Iris pigment epithelial cell (primary cell): ENCODE measurements at places on chromosomes 5 and 9.

DNA sequence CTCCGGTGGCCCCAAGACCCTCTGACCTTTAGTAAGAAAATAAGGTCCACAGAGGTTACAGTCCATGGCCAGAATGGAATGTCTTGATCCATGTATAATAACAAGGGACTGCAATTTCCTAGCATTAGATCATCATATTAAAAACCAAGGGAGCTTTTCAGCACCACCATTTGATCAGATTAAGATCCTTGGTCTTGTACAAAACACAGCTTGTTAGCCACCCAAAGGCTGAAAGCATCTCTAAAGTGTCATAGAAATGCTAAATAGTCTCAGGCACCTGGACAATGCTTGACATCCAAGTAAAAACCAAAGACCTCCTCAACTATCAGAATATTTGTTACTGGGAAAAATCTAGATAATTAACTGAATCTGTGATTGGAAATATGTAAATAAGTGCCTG lies 50.3 kb upstream of the VPS13A start:
- no peak for DNase-seq

- DNase-seq, result no peak
Measured at GRCh38 chr9:129356871-129357772, 179.1 kb upstream of the IER5L start.

- no peak for DNase-seq
Measured at GRCh38 chr5:62413711-62414110, 1.1 kb downstream of the IPO11 start.

DNA sequence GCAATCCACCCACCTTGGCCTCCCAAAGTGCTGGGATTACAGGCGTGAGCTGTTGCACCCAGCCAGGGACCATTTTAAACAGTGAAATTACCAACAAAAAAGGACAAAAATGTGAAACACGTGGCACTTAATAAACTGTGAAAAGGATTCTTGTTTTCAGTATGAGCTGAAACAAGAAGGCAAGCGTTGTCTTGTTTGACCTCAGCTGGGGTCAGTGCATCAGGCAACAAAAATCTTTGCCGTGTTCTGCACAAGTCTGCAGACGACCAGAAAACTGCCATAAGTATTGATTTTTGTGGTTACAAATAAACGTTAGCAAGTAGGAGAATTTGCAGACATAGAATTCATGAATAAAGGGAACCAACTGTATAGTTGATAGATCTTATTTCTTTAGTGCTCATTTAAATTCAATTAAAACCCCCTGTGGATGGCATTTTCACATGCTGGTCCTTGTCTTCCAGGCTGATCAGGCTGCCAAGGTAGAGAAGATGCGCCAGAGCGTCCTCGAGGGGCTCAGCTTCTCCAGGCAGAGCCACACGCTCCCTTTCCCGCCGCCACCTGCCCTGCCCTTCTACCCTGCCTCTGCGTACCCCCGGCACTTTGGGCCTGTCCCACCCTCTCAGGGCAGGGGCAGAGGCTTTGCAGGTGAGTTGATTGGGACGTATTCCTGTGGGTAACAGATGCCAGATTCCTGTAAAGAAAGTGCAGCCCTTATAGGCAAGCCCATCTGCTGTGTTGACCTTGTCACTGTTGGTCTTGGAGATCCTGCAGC lies 18.8 kb upstream of the PHF2 start:
- DNase-seq, result no peak

- DNase-seq, result peak; percentile 54
Measured at GRCh38 chr5:34667705-34668104, 11.6 kb downstream of the RAI14 start.

DNA sequence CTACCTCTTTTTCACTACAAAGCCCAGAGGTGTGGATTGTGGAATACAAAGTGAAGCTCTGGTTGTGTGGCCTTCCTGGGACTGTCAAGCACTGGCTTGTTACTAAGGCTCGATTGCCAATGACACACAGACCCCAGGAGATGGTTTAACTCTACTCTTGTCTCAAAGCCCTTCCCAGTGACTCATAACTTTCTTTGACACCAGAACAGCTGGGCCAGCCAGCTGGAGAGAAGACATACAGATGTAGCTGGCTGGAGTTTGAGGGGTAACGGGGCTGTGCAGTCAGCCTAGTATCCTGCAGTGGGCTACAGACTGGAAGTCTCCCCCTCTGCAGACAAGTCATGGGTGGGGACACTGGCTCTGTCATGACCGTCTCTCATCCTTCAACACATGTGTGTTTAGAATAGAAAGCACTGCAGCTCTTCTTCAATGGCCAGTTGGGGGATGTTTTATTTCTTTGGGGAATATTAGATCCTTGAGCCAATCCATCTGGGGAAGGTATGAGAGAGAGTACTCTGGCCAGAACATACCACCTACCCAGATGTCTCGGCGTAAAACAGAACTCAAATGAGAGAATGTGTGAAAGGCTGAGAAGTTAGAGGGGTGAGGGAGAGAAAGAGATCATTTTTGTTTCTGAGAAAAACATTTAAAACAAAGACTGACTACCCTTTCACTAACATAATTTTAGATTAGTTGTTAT lies 53.3 kb downstream of the SEMA6A start:
- no peak for DNase-seq

DNA sequence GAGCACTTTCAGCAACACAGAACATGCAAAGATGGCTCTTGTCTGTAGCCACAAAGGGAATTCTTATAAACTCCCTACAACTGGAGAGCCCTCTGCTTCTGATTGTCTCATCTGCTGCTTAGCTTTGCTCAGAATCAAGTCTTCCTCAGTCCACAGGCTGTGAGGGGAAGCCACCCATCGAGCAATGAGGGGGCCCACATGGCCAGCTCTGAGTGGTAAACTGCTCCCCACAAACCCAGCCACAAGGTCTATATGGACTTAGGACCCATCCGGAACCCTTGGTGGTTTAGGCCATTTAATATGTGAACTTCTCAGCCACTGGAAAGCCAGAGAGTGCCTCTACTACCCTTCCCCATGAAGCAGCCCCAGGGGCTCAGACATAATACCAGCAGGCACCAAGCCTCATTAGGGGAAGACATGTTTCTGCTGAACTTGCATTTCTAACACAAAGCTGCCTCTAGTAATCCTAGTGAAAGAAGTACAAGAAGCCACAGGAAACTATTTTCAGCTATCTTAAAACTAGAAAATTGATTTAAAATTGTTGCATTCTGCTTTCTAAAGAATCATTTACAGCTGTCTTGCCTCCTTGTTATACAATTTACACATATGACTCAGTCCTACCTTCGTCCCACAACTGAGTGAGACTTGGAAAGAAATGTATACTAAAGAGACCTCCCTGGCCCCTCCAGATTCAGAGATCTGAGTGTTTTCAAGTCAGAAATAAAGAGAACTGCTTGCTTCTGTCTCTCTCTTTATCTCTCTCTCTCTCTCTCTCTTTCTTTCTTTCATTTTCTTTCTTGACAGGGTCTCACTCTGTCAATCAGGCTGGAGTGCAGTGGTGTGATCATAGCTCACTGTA lies 90.2 kb downstream of the ESM1 start:
- no peak for DNase-seq

DNA sequence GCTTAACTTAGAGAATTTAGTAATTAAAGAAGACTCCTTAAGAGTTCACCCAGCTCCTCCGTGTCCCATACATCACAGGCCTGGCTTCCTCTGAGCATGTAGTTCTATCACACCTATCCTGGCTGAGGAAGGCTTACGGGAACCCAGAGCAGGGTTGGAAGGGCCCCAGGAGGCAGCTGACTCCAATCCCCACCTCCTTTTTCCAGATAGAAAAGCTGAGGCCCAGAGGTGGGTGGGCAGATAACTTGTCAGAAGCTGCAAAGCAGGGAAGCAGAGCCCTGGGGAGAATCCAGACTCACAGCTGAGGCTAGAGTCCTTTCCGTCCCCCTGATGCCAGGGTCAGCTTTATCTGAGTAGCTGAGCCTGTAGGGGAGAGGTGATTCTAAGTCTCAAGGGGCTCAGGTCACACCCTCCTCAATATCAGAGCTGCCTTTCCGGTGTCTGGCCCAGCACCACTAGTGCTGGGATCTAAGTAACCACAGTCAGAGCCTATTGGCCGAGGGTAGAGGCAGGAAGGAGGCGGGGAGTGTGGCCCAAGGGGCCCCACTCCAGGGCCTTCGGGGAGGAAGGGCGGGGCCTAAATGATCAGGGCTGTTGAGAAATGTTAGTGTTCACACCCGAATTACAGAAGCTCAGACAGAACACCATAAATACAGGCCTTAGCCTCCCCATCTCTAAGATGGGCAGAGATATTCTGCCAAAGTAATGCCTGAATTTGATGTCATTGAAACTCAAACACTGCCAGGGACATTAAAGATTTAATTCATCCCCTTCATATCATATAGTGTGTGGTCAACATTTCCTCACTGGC lies 9.9 kb downstream of the CCDC69 start:
- peak; percentile 82 for DNase-seq

DNA sequence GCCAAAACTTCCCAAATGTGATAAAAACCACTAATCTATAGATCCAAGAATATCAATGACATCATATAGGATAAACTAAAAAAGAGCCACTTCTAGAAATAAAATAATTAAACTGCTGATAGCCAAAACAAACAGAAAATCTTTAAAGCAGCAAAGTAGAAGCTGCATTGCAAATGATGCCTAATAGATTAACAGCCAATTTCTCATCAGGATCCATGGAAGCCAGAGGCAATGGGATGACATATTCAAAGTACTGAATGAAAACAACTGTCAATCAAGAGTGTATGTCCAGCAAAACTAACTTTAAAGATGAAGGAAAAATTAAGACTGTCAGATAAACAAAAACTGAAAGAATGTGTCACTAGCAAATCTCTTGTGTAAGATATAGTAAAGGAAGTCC lies 224.8 kb downstream of the PSAT1 start:
- no peak for DNase-seq

DNA sequence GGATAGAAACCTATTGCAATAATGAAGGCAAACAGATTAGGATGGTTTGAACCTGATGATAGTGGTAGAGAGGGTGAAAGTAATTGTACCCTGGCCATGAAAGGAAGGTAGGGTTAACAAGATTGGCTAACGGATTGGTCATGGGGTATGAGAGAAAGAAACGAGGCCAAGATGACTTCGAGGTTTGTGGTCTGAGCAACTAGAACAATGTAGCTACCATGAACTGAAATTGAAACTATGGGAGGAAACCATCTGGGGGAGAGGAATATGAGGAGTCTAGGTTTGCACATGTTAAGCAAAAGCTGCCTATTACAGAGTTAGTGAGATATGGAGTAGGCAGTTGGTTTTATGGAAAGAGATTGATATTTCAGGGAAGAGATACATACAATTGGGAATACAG lies 406.0 kb downstream of the PRELID2 start:
- DNase-seq, result peak; percentile 14

DNA sequence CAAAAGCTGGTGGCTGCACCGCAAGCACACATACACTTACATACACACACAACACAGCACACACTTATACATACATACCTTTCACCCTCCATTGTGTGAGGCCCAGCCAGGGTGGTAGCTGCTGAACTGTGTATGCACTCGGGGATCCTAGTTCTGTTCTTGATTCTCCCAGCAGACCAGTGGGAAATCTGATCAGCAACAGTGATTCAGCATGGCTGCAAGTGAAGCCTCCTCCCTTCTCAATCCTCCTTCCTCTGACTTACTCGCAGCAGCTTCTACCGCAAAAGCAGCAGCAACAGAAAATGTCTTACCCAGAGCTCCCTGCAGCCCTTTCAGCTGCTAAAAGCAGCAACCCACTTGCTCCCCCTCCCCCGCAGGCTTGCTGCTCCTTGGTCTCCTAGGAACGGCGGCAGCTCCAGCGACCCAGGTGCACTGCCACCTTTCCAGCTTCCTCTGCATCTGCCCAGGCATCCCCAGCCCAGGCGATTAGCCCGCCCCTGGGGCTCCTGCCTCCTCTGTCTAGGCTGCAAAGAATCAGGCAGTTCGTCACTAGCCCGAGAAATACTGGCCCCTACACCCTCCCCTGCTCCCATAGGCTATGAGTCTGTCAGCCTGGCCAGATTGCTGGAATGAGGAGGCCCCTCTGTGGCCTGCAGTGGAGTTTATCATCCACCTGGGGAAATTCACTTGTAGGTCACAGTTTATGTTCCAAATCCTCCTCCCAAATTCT lies at the start of gene KLHL3:
TSS of gene KLHL3 (minus strand) at position 535 of the 730 bp plus-strand sequence. CDS start at position 92, 443 bp downstream.
- peak; percentile 50 for DNase-seq

GRCh38 chr9:103997856-103998370 lies 96.2 kb upstream of the SMC2 start:
- DNase-seq, result no peak

- DNase-seq, result no peak
Measured at GRCh38 chr5:132431632-132432031, 58.9 kb downstream of the IRF1 start.

GRCh38 chr9:107627781-107628180 lies 138.2 kb upstream of the KLF4 start:
- DNase-seq, result no peak

GRCh38 chr9:82467436-82467835 lies 478.9 kb downstream of the SPATA31D1 start:
- no peak for DNase-seq

DNA sequence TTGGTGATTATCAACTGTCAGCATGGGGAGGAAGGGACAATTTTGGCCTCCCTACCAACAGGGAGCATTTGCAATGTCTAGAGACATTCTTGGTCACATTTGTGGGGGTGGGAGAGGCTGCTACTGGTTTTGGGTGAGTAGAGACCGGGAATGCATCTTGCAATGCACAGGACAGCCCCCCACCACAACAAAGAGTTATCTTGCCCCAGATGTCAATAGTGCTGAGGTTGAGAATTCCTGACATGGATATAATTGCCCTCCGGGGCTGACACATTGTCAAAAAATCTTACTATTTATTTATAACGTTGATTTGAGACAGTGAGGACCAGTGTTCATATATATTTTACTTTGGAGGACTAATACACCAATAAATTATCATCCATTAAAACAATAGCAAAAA lies 316.1 kb downstream of the PSAT1 start:
- DNase-seq, result no peak

GRCh38 chr5:24904981-24905517 lies 260.3 kb upstream of the CDH10 start:
- DNase-seq, result peak; percentile 2

GRCh38 chr9:87122947-87123685 lies 175.8 kb upstream of the GAS1 start:
- peak; percentile 96 for DNase-seq

DNA sequence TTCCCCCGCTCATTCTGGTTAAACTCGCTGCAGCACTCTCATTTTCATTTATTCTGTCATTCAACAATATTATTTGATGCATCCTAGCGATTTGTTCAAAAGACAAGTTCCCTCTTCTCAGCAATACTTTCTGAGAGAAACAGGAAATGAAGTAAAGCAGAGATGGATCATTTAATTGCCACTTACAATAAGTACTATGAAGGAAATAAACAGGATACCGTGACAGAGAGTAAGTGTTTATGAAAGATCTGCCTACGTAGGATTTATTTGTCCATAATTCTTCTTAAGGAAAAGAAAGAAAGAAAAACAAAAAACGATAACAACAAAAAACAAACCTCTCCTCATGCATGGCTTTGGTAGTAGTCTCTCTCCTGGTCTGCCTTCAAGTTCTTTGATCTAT lies 406.8 kb upstream of the ZNF608 start:
- no peak for DNase-seq

DNA sequence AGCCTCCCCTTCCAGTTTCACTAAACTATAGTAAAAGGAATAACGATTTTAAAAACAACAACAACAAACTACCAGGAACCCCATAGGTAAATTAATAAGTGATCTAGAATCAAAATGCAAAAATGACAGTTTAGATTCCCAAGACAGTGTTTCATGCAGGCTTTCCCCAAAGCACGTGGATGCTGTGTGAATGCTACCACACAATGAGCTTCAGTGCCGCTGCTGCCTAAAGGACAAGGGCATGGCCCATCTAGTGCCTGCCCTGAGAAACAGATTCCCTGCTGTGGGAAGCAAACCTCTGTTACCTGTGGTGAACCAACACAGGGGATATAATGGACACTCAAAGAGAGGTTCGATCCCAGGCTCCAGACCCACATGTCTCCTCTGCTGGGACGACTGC lies 23.7 kb upstream of the CKMT2 start:
- no peak for DNase-seq

GRCh38 chr5:143309661-143310431 lies 93.6 kb downstream of the NR3C1 start:
- DNase-seq, result peak; percentile 72
